ENCODE measurements at places on chromosomes 3 and 15.

DNA sequence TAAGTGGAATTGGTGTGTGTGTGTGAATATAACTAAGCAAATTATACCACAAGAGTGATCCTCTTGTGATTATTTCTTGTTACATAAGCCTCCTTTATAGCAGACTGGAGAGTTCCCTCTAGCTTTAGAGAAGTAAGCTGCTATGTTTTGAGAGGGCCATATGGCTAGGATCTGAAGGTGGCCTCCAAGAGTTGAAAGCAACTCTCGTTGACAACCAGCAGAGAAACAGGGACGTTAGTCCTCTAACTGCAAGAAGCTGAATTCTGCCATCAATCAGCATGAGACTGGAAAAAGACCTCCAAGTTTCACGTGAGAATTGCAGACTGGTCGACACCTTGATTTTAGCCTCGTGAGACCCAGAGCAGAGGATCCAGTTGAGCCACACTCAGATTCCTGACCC is 278.5 kb upstream of the ZNF717 start:
- no peaks in the 10 kb centered on the region for H3K36me3 ChIP-seq
- H3K27ac ChIP-seq, result no peak overlapping the region
- no peaks in the 10 kb centered on the region for H3K4me1 ChIP-seq
- peak; percentile 56 for DNase-seq
- no peaks in the 10 kb centered on the region for H3K27me3 ChIP-seq

DNA sequence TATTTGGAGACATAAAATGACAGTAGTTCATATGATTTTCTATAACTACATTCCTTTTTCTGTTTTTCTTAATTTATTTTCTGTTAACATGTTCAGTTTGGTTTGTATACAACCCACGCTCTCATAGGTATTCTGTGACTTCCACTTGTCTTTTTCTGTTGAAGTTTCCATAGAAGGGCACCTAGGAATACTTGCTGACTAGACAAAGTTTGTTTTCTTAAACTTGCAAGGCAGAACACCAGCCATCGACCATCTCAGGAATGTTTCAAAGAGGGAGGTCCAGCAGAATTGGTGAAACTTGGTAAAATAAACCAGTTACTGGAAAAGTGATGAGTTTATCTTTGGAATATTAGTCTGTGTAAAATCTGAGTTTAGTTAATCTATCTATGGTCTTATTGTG is 403.2 kb upstream of the CADM2 start:
- no peaks in the 10 kb centered on the region for H3K27me3 ChIP-seq
- no peaks in the 10 kb centered on the region for H3K36me3 ChIP-seq
- DNase-seq, result no peak
- H3K4me3 ChIP-seq, result no peak overlapping the region
- H3K27ac ChIP-seq, result no peak overlapping the region

- peaks cover 7% of the 10 kb centered on the region for H3K4me1 ChIP-seq
- H3K36me3 ChIP-seq, result no peaks in the 10 kb centered on the region
- peak within 1 kb of the TSS; percentile 44 for H3K4me3 ChIP-seq
- peak; percentile 78 for DNase-seq
- peaks cover 37% of the 10 kb centered on the region for H3K27me3 ChIP-seq
Observed at GRCh38 chr3:123027292-123028232, at the start of gene SEMA5B. Gene SEMA5B, minus strand, starts transcription at chr3:123027763. Its CDS starts 66,500 bp downstream, at chr3:122961263.

- no peak overlapping the region for H3K4me3 ChIP-seq
- H3K27me3 ChIP-seq, result no peaks in the 10 kb centered on the region
- H3K4me1 ChIP-seq, result no peaks in the 10 kb centered on the region
- H3K27ac ChIP-seq, result no peak overlapping the region
Observed at GRCh38 chr15:22811640-22812039, 25.2 kb downstream of the NIPA1 start.

DNA sequence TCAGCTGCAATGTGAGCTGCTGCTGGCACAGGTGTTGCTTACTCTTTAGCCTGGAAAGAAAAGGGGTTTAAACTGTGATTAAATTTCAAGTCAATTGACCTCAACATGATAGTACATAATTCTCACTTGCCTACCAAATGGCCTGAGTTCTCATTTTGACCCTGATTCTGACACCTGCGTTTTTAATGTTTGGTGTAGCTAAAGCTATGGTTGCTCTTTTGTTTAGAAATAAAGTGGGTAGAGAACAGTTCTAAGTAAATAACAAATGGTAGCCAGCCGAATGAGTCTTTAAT is 100.8 kb upstream of the SOX2 start:
- no peaks in the 10 kb centered on the region for H3K27me3 ChIP-seq
- no peak overlapping the region for H3K4me3 ChIP-seq
- DNase-seq, result no peak
- no peaks in the 10 kb centered on the region for H3K36me3 ChIP-seq
- H3K4me1 ChIP-seq, result no peaks in the 10 kb centered on the region
- H3K27ac ChIP-seq, result no peak overlapping the region

DNA sequence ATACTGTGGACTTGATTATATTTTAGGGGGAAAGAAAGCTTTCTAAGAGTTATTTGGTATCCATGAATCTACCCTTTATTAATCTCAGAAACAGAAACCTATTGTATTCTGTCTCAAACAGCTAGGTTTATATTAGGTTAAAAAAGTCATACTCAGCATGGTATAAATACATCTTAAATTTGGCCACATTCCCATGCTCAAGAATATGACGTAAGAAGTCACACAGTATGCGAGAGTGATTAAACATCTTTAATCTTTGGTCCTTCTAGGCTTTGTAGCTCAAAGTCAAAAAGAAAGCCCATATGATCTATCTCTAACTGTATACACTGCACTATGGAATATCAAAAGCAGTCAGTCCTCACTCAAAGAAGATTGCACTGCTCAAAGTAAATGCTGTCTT is 131.4 kb downstream of the EPHA3 start:
- no peaks in the 10 kb centered on the region for H3K4me1 ChIP-seq
- H3K36me3 ChIP-seq, result no peaks in the 10 kb centered on the region
- H3K27me3 ChIP-seq, result no peaks in the 10 kb centered on the region
- H3K4me3 ChIP-seq, result no peak overlapping the region
- peak; percentile 10 for DNase-seq

DNA sequence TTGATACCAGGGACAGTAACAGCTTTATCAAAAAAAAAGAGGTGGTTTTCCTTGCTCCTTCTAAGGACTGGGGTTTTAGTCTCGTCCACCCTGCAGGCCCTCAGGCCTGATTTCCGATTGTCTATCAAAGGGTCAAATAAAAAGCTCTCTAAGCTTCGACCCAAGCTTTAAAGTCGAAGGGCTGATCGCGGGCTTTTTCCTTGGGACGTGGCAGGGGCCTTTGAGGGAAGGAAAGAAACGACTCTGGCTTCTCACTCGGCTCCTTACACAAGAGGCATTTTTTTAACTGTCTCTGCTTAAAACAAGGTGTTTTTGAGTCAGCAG is 354 bp upstream of the KLHL24 start:
- H3K27me3 ChIP-seq, result no peaks in the 10 kb centered on the region
- H3K4me1 ChIP-seq, result peaks cover 13% of the 10 kb centered on the region
- H3K36me3 ChIP-seq, result no peaks in the 10 kb centered on the region
- no peak for DNase-seq
- peak overlapping the region; percentile 98 for H3K27ac ChIP-seq

DNA sequence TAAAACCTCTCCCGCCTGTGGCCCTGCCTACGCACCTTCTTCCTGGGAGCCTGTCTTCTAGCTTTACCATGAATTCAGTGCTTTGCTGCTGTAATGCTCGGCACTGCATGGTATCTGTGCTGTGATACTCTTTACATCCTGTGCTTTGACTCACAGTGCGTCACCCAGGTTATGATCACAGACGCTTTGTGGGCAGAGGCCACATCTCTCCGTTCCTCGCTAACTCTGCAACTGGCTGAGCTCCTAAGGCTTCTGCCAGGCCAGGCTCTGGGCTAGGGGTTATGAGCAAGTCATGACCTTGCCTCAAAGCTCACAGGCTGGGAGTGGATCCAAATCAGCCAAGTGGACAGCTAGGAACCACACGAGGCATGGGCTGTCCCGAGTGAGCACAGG is 23.2 kb downstream of the SPTBN5 start:
- H3K36me3 ChIP-seq, result no peaks in the 10 kb centered on the region
- H3K27me3 ChIP-seq, result no peaks in the 10 kb centered on the region
- H3K4me3 ChIP-seq, result no peak overlapping the region
- peaks cover 15% of the 10 kb centered on the region for H3K4me1 ChIP-seq
- DNase-seq, result no peak

DNA sequence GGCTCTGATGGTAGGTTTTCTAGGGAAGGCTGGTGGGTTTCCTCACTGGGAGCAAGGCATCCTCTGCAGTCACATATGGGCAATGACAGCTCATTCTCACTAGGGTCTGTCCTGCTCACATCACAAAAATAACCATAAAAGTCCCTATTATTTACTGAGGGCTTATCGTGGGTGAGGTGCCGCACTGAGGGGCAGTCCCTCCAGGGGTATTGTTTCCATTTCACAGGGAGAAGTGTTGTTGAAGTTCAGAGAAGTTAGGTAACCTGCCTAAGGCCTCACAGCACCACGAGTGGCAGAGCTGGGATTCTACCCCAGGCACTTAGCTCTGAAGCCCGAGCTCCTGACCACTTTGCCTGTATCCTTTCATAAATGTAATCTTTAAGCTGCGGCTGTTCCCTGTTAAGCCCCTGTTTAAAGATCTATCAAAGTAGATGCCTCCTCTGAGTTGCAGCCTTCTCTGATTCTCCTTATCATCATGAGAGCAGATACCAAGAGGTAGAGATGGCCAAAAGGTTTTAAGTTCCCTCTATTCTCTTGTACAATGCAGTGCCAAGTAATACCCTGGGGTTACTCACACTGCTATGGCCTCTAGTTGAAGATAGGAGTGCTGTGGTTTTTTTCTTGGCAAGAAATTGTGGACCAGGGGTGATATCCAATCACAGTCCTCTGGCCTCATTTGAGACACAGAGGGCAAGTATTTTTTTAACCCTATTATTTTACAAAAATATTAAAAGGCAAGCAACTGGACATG is 107.0 kb downstream of the RPLP1 start:
- H3K4me3 ChIP-seq, result no peak overlapping the region
- H3K27me3 ChIP-seq, result peaks cover 81% of the 10 kb centered on the region
- H3K4me1 ChIP-seq, result peaks cover 4% of the 10 kb centered on the region
- H3K27ac ChIP-seq, result no peak overlapping the region

- H3K4me3 ChIP-seq, result no peak overlapping the region
- H3K36me3 ChIP-seq, result no peaks in the 10 kb centered on the region
- H3K4me1 ChIP-seq, result peaks cover 13% of the 10 kb centered on the region
- H3K27me3 ChIP-seq, result no peaks in the 10 kb centered on the region
Observed at GRCh38 chr3:13274125-13274524, 146.0 kb downstream of the NUP210 start.
